ENCODE measurements at places on chromosomes 16 and 17.

GRCh38 chr16:1778200-1779179, 3.9 kb downstream of the SPSB3 start:
- no peak for DNase-seq

DNA sequence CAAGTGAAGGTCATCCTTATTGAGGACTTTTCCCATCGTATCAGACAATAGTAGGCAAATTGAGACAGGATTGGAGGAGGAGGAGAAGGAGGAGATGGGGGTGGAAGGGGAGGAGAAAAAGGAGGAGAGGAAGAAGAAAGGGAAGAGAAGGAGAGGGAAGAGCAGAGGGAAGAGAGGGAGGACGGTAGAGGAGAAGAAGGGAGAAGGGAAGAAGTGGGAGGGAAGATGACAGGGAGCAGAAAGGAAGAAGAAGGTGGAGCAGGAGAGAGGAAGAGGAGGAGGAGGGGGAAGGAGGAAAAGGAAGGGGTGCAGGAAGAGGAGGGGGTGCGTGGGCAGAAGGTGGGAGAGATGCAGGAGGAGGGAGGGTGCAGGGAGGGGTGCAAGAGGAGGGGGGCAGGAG, 26.0 kb downstream of the ABCC6 start:
- no peak for DNase-seq

DNA sequence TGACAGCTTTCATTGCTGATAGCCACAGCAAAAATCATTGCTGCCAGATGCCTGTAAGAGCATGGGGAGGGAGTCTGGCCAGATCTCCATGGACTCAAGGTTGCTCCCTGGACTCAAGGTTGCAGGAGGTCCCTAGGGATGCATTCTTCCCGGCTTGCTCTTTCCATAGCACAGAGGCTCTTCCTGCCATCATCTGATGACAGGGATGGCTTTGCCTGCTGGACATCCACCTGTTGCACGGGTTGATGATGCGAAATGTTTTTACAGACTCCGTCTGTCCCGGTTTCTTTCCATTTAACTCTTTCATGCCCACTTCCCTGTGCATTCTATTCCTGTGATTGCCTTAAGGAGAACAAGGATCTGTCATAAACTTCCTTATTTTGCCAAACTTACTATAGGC, 115.6 kb upstream of the HSBP1 start:
- DNase-seq: no peak

DNA sequence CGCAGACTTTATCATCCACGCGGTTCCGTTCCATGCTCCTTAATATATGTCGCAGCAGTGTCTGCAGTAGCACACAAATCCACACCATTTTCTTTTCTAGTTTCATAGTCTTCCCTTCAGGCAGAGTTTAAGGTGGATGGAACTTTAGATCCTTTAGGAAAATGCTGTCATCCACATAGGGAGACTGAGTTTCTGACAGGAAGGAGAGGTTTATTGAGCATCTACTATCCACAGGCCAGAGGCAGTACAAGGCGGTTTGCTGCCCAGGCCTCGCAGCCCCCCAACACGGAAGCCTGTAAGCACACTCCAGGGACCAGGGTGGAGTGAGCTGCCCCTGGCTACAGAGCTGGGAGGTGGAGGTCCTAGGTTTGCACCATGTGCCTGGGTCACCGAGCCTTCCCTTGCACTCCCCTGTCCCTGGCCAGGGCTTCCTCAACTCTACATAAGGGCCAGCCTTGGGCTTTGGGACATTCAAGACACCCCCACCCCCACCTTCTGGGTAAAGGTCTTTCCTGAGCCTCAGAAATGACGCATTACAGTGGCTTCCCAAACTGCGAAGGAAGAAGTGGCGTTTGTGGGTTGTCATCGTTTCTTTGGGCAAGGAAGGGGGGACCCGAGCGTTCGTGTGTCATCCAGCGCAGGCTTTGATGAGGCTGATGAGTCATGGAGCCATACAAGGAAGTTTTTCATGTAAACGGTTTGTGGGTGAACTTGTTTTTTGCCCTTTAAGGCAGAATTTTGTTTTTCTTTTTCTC, 146.5 kb upstream of the PLCG2 start:
- DNase-seq: peak; percentile 77

DNA sequence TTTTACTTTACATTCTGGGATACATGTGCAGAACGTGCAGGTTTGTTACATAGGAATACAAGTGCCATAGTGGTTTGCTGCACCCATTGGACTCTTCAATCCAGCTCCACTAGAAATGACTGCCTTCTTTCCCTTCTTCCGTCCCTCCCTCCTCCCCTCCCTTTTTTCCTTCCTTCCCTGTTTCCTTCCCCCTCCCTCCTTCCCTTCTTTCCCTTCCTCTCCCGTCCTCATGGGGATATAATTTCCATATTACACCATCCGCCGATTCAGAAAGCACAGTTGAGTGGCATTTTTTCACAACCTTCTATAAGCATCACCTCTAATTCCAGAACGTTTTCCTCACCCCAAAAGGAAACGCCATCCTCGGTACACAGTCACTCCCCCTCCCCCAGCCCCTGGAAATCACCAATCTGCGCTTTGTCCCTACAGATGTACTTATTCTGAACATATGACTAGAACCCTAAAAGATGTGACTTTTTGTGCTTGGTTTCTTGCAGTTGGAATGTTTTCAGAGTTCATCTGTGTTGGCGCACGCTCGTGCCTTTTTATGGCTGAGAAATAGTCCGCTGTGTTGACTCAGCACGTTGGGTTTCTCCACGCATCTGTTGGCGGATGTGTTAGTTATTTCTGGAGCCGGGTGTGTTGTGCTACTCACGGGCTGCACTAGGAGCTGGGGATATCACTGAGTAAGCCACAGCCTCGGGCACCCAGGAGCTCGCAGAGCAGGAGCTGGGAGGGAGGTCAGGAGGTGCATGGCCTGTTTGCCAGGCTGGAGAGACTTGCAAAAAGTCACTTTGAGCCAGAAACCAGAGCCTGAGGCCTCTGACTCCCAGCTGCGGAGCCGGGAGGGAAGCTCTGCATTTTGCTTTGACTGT, 336.4 kb downstream of the SEC14L1 start:
- no peak for DNase-seq

DNA sequence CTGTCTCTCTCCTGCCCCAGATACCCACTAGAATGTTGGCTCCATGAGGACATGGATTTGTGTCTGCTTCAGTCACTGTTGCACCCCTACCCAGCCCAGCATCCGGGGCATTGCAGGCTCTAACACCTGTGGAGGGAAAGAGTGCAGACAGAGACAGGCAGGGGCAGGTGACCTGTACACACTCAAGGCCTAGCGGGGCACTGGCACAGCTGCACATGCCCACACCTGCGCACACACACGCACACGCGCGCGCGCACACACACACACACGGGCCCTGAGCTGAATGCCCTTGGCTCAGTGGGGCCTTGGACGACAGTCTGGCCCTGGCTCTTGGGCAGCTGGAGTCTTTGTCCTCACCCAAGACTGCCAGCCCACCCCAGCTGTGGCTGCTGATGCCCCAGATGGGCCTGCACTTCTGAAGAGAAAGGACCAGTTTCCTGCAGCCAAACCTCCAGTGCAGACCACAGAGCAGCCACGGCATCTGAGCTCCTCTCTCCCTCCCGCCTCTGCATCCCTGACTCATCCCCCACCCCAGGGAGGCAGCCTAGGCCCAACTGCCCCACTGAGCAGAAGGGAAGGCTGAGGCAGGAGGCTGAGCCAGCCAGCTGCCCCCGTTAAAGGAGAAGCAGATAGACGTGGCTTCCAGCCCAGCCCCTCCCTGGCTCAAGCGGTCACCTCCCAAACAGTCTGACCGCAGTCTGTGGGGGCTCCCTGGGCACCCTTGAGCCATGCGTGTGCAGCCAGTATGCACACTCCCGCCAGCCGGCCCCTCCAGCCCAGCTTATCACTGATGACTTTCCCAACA, 12.3 kb upstream of the RAI1 start:
- DNase-seq: no peak

DNA sequence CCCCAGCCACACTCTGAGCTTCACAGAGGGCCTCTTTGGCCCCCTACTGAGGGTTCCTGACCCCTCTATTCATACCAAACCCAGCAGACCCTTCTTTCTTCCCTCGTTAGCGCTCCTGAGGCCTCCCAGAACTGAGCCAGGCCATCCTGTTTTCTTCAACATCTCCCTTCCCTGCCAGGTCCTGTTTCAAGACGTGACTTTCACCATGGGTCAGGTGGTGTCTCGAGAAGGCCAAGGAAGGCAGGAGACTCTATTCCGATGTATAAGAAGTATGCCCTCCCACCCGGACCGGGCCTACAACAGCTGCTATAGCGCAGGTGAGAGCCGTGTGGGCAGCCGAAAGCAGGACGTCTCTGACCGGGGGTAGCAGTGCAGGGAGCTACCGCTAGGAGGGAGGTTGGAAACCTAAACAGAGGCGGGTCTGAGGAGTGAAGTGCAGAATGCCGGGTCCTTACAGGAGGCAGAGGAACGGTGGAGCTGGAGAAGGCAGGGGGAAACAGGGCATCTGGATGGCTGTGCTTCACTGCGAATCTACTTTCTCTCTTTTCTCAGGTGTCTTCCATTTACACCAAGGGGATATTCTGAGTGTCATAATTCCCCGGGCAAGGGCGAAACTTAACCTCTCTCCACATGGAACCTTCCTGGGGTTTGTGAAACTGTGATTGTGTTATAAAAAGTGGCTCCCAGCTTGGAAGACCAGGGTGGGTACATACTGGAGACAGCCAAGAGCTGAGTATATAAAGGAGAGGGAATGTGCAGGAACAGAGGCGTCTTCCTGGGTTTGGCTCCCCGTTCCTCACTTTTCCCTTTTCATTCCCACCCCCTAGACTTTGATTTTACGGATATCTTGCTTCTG, 1.3 kb upstream of the SENP3 start:
- peak; percentile 44 for DNase-seq

- no peak for DNase-seq
These were observed 3.5 kb downstream of the LIMD2 start for GRCh38 chr17:63696381-63696961.

GRCh38 chr17:33262266-33263123, 30.6 kb downstream of the ASIC2 start:
- DNase-seq: no peak

GRCh38 chr16:5451641-5452040, 354.0 kb upstream of the EEF2KMT start:
- DNase-seq: no peak

GRCh38 chr16:27429981-27430441, 28.0 kb downstream of the IL21R start:
- peak; percentile 5 for DNase-seq

- peak; percentile 97 for DNase-seq
These were observed at the start of gene PLA2G15 for GRCh38 chr16:68244903-68245853. Gene PLA2G15 (plus strand): TSS chr16:68245373. CDS start chr16:68245427, 54 bp downstream.

DNA sequence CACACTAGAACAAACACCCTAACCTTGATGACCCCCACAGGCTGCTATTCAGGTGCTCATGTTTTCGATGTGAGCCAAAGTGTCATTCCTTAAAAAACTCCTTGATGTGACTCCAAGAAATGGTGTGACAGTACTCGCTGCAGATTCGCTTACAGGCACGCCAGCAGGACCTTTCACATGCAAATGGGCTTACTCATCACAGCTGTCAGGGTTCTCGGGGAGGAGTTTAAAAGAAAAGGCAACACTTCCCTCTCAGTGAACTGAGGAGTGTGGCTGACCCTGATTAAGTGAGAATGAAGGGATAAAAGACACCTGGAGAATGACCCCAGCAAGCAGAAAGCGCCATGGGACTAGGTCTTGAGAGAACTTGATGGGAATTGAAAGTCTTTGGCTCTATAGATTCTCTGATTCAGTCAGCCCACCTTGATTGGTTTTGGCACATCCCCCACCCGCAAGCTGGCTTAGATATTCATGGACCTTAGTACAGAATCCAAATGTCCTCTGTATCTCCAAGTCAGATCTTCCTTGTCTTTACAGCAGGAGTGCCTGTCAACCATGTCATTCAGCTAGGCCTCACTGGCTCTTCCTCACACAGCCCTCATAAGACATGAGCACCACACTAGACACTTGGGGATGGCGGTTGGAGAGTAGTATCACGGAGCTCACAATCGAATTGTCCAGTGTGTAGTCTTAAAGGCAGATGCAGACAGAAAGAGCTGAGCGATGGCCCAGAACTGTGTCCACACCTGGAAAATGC, 82.6 kb downstream of the HIC1 start:
- no peak for DNase-seq

GRCh38 chr16:80614908-80615671, 74.3 kb downstream of the DYNLRB2 start:
- no peak for DNase-seq

DNA sequence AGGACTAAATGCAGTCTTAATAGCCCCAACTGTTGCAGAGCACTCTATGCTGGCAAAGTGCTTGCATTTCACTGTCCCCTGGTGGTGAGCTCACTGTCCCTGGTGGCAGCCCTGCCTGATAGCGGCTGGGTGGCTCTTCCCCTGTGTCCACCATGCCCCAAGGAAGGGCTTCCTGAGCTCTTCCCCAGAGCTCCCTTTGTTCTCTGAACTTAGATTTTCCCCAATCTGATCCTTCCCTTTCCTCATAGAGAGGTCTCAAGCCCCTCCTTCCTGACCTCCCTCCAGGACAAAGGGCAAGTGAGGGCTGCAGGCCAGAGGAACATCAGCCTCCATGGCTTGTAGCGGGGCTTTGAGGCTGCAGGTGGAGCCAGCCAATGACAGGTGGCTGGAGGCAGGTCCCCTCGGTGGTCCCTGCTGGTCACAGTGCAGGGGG, 17.0 kb downstream of the BEAN1 start:
- no peak for DNase-seq

- DNase-seq: no peak
These were observed 476.9 kb upstream of the GOT2 start for GRCh38 chr16:59210955-59211541.

- DNase-seq: no peak
These were observed 345.1 kb downstream of the XYLT1 start for GRCh38 chr16:17125671-17126070.

DNA sequence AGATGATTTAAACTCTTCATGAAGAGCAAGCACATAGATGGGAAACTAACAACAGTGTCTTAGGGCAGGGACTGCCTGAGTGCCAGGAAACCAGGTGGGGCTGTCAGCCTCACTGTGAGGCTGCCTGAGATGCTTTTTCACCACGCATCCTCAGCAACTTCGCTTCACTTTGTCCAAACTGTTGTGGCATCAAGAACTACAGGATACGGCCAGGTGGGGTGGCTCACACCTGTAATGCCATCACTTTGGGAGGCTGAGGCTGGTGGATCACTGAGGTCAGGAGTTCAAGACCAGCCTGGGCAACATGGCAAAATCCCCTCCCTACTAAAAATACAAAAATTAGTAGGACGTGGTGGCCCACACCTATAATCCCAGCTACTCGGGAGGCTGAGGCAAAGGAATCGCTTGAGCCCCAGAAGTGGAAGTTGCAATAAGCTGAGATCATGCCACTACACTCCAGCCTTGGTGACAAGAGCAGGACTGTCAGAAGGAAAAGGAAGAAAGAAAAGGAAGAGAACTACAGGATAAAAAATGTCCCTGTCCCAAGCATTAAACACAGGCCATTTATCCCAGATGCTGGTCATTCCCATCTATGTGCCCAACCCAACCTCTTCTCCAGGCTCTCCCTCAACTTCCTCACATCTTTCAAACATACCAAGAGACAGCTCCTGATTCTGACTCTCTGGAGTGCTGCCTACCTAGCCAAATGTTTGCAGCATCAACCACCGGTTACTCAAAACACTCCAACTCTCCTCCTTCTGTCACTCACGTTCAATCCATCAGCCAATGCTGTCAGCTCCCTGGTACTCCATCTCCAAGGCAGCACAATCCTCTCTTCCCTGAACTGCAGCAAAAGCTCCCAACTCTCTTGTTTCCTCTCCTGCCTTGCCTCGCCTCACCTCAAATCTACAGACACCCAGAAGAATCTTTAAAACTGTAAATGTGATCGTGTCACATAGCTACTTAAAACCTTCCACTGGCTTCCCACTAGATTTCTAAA, 1.6 kb downstream of the EIF4A3 start:
- DNase-seq: no peak
